Activated CD8-positive, alpha-beta memory T cell treated with anti-CD3 and anti-CD28 coated beads for 36 hours (primary cell): ENCODE measurements at places on chromosomes 2 and 18. TPM values are rescaled to one million over a fixed set of nuclear protein-coding genes. Genes with fewer than 3 reads are reported as not detected.

SERPINB7 gene
- total RNA-seq = not detected

SLC40A1 gene
- 1.4 TPM for total RNA-seq

B3GNT7 gene
- total RNA-seq = 0.25 TPM

C2orf92 gene
- total RNA-seq = 6.7 TPM

PASK gene
- 73.8 TPM for total RNA-seq

KCNE4 gene
- not detected for total RNA-seq

SCYGR4 gene
- total RNA-seq = not detected

STPG4 gene
- total RNA-seq = 0.23 TPM

LRRC30 gene
- not detected for total RNA-seq

DES gene
- total RNA-seq = not detected

IMPA2 gene
- 19.5 TPM for total RNA-seq

LOXL3 gene
- total RNA-seq = 1.4 TPM

MDH1B gene
- 0.34 TPM for total RNA-seq

FRZB gene
- not detected for total RNA-seq

FABP1 gene
- not detected for total RNA-seq

ANXA4 gene
- total RNA-seq = 27.6 TPM

TTC39C gene
- total RNA-seq = 55.8 TPM

RAB17 gene
- not detected for total RNA-seq

RMC1 gene
- 44.6 TPM for total RNA-seq

CCDC85A gene
- total RNA-seq = not detected
